ENCODE measurements at places on chromosomes 4 and X.
A peak's percentile ranks its signal among the peaks of the same experiment; 100 is the strongest.

DNA sequence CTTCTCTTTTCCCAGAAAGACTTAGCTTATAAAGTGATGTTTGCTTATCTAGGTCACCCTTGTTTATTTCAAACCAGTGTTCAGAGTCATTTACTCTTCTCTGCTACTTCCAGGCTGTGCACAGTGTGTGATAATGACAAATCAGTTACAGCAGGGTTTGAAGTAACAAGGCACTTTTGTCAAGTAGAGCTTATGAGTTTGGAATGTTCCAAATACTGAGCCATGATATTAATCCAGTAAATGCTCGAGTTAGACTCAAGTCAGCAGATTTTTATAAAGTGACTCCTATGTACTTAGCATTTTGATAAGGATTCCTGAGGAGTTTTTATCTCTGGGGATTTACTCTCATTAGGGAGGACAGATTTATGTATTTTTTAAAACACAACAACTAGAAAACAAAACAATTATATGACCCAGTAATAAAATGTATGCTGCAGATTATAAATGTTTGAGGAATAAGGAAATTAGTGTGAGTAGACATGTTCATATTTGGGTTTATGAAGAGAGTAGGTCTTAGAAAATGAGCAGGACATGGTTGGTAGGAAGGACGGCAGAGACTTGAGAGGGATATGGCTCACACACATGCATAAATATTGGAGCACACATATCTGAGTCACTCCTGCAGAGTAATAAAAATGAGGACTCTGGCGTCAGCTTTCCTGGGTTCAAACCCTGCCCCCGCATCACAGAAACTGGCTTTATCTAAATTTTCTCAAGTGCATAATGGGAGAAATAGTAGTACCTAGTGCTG lies 271.2 kb downstream of the FBXO8 start:
- DNase-seq: peak; percentile 83

DNA sequence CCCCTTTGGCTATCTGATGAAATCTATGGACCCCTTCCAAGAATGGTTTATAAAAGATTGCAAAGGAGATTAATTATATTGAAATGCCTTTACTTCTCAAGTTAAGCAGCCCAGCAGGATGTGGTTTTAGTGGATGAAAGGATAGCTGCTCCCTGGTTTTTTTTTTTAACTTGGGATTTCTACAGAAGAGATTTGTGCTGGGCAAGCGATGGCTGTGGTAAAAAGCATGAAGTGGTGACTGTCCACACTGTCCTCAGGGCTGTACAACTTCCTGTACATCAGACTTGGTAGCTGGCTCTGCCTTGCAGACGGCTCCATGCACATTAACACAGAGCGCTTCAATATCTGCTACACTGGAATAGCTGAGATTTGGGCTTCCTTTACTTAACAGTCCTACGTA lies 321.7 kb downstream of the DHX15 start:
- no peak for DNase-seq

- peak; percentile 86 for DNase-seq
These were observed 31.8 kb upstream of the LIMCH1 start for GRCh38 chr4:41506130-41506529.

- peak; percentile 52 for DNase-seq
These were observed 264.3 kb downstream of the NPFFR2 start for GRCh38 chr4:72295966-72296557.

DNA sequence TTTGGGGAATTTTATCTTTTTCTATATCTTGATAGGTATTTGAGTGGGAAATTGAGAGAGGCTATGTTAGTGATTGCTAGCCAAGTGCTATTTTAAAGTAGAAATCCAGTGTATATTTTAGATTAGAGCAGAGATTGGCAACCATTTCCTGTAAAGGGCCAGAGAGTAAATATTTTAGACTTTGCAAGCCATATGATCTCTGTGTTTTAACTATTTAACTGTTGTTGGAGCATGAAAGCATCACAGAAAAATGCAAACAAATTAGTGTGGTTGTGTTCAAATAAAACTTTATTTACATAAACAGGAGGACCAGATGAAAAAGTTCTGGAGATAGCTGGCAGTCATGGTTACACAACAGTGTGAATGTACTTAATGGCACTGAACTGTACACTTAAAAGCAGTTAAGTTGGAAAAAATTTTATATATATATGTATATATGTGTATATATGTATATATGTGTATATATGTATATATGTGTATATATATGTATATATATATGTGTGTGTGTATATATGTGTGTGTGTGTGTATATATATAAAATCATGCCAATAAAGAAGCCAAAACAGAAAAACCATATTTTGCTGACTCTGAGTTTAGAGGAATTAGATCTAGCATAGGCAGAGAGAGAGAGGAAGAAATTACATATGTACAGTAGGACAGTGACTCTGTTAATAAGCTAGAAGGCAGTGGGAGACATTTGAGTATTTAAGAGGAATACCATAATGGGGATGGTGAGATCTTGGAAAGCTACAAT lies 83.4 kb downstream of the TMEM164 start:
- DNase-seq: peak; percentile 69

DNA sequence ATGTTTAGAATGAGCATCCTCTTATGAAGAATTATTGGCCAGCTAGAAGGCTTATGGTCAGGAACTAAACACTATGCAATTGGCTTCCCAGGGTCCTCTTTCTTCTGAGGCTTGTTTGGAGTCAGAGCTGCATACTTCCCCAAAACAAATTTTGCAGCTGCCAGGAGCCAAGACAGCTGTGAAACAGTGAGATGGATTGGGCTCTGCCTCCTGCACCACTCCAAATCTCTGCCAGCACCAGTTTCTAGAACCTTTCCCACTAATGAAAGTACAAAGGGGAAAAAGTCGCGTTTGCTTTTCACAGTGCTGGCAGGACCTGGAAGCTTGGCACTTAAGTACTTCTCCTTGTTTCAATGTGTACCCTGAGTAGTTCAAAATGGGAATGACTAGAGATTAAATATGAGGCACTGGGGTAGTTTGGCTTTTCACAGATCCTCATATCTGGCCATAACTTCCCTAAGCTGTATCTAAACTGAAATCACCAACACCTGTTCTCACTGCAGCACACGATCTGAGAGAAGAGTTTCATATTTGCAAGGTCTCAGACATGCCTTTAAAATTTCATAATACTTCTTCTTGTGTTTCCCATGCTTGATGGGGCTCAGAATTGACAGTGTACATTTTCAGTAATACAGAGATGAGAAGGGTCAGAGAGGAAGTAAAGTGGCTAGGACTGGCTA lies 20.7 kb upstream of the AR start:
- DNase-seq: no peak

DNA sequence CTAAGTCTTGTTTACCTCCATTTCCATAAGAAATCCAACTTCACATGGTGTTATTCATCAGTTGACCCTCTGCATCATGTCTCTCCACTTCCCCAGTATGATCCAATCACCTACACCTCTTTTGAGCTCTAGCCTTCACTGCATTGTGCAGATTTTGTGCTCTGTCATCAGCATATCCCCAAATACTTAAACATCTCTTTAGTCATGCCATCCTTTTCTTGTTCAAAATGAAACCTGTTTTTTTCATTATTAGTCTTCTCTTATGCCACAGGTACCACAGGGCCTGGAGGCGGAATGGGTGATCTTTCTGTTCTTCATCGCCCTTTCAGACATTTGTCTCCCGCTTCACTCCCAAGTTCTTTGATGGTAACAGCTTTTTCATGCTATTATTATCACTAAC lies 382.7 kb upstream of the GALNTL6 start:
- DNase-seq: no peak

All from amniotic epithelial cell (primary cell).